ENCODE measurements at places on chromosomes 11 and 22.

DNA sequence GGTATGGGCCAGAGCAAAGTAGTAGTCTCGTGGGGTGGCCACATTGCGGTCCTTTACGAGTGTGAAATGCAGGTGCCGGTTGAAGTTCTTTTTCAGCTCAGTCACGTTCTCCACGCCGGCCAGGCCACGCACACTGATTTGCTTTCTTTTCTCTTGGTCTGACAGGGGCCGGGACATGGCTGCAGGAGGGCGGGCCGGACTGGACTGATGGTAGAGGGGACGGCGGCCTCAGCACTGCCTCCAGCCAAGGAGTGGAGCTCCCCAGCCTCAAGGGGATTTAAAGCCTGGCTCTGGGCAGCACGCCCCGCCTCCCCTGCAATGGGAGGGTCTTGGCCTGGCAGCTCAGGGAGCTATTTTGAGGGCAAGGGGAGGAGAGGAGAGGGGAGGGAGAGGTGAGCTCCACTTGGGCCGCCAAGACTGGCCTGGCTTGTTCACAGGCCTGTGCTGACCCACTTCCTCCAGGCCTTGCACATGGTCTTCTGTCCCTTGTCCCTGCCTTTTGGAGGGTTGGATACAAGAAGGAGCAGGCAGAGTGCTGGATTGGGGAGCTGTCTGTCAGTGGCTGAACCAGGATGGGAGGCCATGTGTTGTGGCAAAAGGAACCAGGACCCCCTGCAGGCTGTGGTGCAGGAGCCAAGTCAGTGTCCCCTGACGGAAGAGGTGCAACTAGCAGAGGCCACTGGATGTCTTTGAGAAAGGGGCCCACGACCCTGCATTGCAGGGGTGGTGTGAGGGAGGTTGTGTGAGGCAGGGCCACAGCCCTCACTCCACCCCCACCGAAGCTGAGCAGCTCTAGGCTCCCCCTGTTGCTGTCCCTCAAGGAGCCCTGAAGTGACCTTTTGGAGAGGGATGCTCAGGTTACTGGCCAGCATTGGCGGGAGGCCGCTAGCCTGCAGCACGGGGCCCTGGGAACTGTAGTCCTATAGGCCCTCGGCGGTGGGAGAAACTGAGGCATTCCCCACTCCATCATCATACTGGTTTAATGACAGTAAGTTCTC, at the start of gene PYGM:
Gene PYGM (minus strand): TSS at position 253 of the 998 bp plus-strand sequence. CDS start 76 bp downstream, at position 177.
- DNase-seq, result no peak

- no peak for DNase-seq
Observed at GRCh38 chr11:133234883-133235282, 297.4 kb downstream of the OPCML start.

- DNase-seq, result no peak
Observed at GRCh38 chr11:9861860-9862725, 198.2 kb downstream of the SWAP70 start.

DNA sequence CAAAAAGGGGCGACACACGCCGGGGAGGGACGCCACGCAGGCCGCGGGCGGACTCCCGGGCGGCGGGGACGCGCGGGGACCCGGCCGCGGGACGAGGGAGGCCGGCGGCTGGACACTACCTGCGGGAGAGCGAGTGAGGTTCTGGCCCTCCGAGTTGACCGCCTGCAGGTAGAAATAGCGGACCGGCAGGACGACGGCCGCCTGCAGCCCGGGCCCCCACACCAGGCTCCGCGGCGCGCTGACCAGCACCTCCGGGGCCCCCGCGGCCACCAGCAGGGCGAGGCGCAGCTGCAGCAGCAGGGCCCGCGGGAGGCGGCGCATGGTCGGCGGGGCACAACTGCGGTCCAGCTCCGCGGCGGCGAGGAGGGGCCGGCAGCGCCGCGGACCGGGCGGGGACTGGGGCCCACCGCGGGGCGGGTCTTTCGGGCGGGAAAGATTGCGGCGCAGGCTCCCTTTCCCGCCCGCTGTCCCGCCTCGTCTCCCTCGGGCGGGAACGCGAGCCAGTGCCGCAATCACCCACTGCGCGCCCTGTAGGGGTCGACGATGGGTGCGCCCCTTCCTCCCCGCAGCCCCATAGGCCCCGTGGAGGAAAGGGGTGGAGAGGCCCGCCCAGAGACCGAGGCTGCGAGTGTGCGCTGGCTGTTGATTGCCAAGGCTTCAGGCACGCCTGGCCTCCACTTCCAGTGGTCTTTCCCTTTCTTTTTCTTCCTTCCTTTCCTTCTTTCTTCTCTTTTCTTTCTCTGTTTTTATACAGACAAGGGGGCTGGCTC, at the start of gene POGLUT3:
Gene POGLUT3 (minus strand): TSS at position 339 of the 770 bp plus-strand sequence. CDS start 18 bp downstream, at position 321.
- DNase-seq, result peak; percentile 26

DNA sequence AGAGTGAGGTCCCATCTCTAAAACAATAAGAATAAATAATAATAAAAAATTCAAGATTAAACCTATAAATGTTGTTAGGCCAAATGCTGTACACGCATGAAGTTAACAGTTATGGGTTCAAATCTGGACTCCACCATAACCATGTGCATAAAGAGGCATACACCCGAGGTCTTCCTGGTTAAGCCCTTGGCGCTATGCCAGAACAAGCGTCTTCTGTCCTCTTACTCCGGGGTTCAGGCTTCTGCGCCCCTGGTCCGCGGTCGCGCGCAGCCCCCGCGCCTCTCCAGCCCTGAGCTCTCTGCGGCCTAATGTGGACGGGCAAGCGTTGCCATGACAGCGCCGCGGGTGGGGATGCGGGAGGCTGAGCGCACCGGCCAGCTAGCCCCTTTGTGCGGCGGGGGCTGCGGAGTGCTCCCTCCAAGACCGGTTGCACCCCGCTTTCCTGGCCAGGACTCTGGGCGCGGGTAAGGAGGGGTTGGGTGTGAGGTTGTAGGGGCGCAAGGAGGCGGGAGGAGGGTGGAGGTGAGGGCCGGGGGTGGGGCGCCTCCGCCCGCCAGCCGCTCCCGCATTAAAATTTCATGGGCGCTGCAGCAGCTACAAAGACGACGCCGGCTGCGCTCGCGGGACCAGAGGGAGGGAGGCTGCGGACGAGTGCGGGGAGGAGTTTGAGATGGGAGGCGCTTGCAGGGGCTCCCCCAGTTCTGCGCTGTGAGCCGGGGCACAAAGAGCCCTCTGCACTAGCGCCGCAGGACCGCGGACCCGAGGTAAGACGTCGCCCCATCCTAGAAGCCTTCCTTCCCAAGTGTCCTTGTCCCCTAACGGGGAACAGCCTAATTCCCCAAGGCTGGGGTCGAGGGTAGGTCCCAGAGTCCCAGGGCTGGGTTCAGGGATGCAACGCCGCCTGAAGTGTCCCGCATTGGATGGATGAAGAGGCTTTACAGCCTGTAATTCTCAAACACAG, at the start of gene MIAT:
Gene MIAT (plus strand): TSS at position 698 of the 961 bp plus-strand sequence.
- DNase-seq, result peak; percentile 45
